A549 treated with Hydrocortisone at 1 μM for 4 hours (cell line): ENCODE measurements at places on chromosomes 16 and 17. TPM values are rescaled to one million over a fixed set of nuclear protein-coding genes. Genes with fewer than 3 reads are reported as not detected.

Gene NKD1
- total RNA-seq: 0.14 to 0.70 TPM (median 0.38 TPM) in 5 replicates

Gene ST3GAL2
- 16.2 to 22.9 TPM (median 21.7 TPM) in 5 replicates for total RNA-seq

Gene CPNE7
- 57.9 to 78.8 TPM (median 76.2 TPM) in 5 replicates for total RNA-seq

Gene CDH15
- total RNA-seq: 0.08 to 0.20 TPM (median 0.16 TPM) in 5 replicates

Gene PLLP
- 0.97 to 1.7 TPM (median 1.6 TPM) in 5 replicates for total RNA-seq

Gene CNGB1
- total RNA-seq: 0.06 to 0.18 TPM (median 0.09 TPM) in 5 replicates

Gene MPG
- 55.3 to 74.6 TPM (median 72.3 TPM) in 5 replicates for total RNA-seq

Gene C16orf96
- total RNA-seq: 0.05 to 0.08 TPM (median 0.06 TPM) in 4 of 5 replicates, not detected in the other

Gene PPY
- total RNA-seq: 0.23 to 0.44 TPM (median 0.29 TPM) in 3 of 5 replicates, not detected in the others

Gene GNAO1
- 0.62 to 1.2 TPM (median 0.64 TPM) in 5 replicates for total RNA-seq

Gene SIRT7
- total RNA-seq: 32.8 to 46.8 TPM (median 42.2 TPM) in 5 replicates

Gene HCRT
- total RNA-seq: 0.21 to 0.50 TPM in 2 of 5 replicates, not detected in the others

Gene LGALS9C
- total RNA-seq: not detected in 5 replicates

Gene TSPAN10
- total RNA-seq: 4.4 to 5.6 TPM (median 4.8 TPM) in 5 replicates

Gene ALDOA
- 1,622 to 1,806 TPM (median 1,747 TPM) in 5 replicates for total RNA-seq

Gene SEZ6L2
- total RNA-seq: 18.2 to 22.4 TPM (median 20.4 TPM) in 5 replicates

Gene ASPA
- not detected in 5 replicates for total RNA-seq

Gene ARHGDIG
- 2.1 to 3.7 TPM (median 3.2 TPM) in 5 replicates for total RNA-seq

Gene EMC6
- 101 to 150 TPM (median 148 TPM) in 5 replicates for total RNA-seq

Gene PPP1R27
- total RNA-seq: 0.15 to 0.39 TPM (median 0.22 TPM) in 4 of 5 replicates, not detected in the other

Gene CD68
- 25.7 to 33.1 TPM (median 28.3 TPM) in 5 replicates for total RNA-seq

Gene HS3ST3A1
- total RNA-seq: 0.29 to 0.48 TPM (median 0.31 TPM) in 5 replicates

Gene SRCIN1
- 2.0 to 3.2 TPM (median 2.7 TPM) in 5 replicates for total RNA-seq

Gene ANKS4B
- 0.03 to 0.06 TPM (median 0.05 TPM) in 3 of 5 replicates, not detected in the others for total RNA-seq

Gene TBX6
- total RNA-seq: 0.23 to 0.33 TPM (median 0.28 TPM) in 5 replicates

Gene ADORA2B
- 11.1 to 16.5 TPM (median 14.6 TPM) in 5 replicates for total RNA-seq

Gene KRTAP9-2
- not detected in 5 replicates for total RNA-seq

Gene KRT24
- not detected in 5 replicates for total RNA-seq

Gene PLCG2
- total RNA-seq: 2.9 to 4.0 TPM (median 3.8 TPM) in 5 replicates

Gene TEX19
- total RNA-seq: 0.26 to 0.63 TPM (median 0.46 TPM) in 5 replicates

Gene CCL18
- not detected in 5 replicates for total RNA-seq

Gene RRAD
- 39.6 to 64.4 TPM (median 54.9 TPM) in 5 replicates for total RNA-seq

Gene TADA2A
- 11.8 to 14.9 TPM (median 12.7 TPM) in 5 replicates for total RNA-seq

Gene EVPLL
- total RNA-seq: not detected in 5 replicates

Gene TNFRSF17
- total RNA-seq: not detected in 5 replicates

Gene TMEM235
- total RNA-seq: not detected in 5 replicates

Gene SLFN14
- total RNA-seq: not detected in 5 replicates

Gene ABCC6
- 0.92 to 1.4 TPM (median 1.2 TPM) in 5 replicates for total RNA-seq

Gene SNAI3
- total RNA-seq: 0.06 to 0.24 TPM (median 0.10 TPM) in 5 replicates

Gene CCL5
- total RNA-seq: 0.76 to 1.5 TPM (median 1.3 TPM) in 5 replicates

Gene C17orf78
- total RNA-seq: not detected in 5 replicates
